Esophagus muscularis mucosa (tissue), 4 donors: ENCODE measurements at places on chromosomes 7 and 10.

- no peak for DNase-seq
Observed at GRCh38 chr10:2744547-2745200, 322.7 kb upstream of the PFKP start.

GRCh38 chr10:15847481-15847880, 12.8 kb downstream of the MINDY3 start:
- DNase-seq, result no peak

DNA sequence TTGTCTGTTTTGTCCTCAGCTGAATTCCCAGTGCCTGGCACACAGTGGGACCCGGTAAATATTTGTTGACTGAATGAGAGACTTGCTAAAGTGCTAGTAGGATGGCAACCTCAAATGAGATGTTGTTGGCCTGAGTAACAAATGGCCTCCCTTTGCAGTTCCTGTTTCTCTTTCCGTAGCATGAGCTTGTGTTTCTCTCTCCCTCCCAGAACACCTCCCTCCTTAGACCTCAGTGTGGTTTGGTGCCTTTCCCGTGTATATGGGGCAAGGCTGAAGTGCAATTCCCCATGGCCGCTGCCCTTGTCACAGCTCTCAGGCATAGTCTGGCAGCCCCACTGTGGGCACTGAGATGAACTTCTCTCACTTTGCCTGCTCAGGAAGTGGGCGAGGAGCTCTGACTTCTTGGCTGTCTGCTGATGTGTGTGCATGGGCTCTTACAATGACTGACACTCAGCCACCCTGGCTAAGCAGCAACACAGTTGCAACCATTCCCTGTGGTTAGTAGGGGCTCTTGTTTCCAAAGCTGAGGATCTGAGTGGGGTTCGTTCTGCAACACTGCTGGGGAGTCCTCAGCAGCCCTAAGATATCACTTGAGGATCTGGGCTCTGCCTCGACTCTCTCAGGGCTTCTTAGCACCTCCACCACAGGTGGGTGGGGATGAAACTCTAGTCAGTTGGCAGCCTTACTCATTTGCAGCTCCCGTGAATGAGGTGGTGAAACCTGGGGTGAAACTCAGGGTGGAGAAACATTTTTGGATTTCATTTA, 136.1 kb downstream of the ICA1 start:
- DNase-seq, result no peak

GRCh38 chr10:121998462-121998861, 9.5 kb downstream of the TACC2 start:
- no peak for DNase-seq

DNA sequence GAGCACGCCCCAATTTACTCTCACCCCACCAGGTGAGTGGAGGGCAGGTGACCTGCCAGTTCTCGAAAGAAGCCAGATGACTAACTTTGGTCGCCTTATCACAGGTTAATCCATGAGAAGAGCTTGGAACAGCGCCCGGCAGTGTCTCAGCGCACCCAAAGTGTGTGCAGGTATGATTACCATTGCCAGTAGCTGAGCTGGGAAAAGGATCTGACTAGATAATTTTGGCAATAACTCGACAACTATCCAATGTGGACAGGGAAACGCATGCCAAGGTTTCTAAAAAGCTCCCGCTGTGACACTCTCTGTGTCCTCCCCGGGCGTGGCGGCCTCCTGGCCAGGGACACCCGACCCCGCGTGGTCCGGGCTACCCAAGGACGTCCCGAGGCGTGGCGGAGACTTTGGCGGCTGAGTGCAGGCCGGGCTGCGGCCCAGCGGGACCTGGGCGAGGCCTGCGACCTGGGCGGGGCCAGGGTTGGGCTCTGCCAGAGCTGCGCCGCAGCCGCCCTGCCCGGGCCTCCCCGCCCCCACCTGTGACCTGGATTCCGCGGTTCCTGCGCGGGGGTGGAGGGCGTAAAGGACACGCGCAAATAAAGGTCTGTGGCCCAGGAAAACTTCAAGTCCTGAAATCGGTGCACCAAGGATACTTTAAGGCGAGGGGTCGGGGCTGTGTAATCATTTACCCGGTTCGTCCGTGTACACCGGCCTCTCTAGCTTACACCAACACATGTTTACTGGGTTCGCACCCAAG, 13.7 kb upstream of the WAPL start:
- no peak for DNase-seq

GRCh38 chr7:98228801-98229200, 17.6 kb downstream of the BHLHA15 start:
- DNase-seq, result no peak

GRCh38 chr7:107186240-107186639, 17.4 kb downstream of the HBP1 start:
- DNase-seq, result no peak

GRCh38 chr10:79196470-79197461, 128.0 kb downstream of the ZMIZ1 start:
- DNase-seq, result no peak

- DNase-seq, result no peak
Observed at GRCh38 chr7:46349490-46349889, 428.4 kb upstream of the IGFBP3 start.
